CD4-positive, alpha-beta T cell treated with Interleukin-4 for 1 hour (primary cell): ENCODE measurements at places on chromosomes 5 and 9.
A peak's percentile ranks its signal among the peaks of the same experiment; 100 is the strongest.

GRCh38 chr5:14041528-14042192 is 97.2 kb upstream of the DNAH5 start:
- no peak for DNase-seq

- DNase-seq: no peak
These were observed 413.5 kb downstream of the TLE4 start for GRCh38 chr9:79985264-79985663.

GRCh38 chr9:134965851-134966250 is 48.1 kb upstream of the FCN1 start:
- no peak for DNase-seq

GRCh38 chr5:127596501-127596900 is 52.4 kb upstream of the CTXN3 start:
- no peak for DNase-seq

DNA sequence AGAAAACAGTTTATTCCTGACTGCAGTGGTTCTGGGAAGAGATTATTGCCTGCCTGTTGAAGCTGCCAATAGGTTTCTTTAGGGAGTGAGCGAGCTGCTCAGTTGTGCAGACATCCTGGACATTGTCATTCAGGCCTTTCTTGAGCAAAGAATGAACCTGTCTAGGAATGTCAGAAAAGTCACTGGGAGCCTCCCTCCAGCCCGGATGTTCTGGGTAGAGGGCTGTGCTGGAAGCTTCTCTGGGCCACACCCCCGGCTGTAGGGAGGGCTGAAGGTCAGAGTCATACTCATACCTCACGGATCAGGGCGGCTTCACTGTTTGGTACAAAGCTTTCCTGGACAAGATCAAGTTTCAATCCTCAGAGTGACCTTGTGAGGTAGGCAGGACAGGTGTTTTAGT is 33.4 kb upstream of the TBC1D2 start:
- no peak for DNase-seq

- DNase-seq: no peak
These were observed 20.6 kb downstream of the MEGF9 start for GRCh38 chr9:120693700-120694008.

DNA sequence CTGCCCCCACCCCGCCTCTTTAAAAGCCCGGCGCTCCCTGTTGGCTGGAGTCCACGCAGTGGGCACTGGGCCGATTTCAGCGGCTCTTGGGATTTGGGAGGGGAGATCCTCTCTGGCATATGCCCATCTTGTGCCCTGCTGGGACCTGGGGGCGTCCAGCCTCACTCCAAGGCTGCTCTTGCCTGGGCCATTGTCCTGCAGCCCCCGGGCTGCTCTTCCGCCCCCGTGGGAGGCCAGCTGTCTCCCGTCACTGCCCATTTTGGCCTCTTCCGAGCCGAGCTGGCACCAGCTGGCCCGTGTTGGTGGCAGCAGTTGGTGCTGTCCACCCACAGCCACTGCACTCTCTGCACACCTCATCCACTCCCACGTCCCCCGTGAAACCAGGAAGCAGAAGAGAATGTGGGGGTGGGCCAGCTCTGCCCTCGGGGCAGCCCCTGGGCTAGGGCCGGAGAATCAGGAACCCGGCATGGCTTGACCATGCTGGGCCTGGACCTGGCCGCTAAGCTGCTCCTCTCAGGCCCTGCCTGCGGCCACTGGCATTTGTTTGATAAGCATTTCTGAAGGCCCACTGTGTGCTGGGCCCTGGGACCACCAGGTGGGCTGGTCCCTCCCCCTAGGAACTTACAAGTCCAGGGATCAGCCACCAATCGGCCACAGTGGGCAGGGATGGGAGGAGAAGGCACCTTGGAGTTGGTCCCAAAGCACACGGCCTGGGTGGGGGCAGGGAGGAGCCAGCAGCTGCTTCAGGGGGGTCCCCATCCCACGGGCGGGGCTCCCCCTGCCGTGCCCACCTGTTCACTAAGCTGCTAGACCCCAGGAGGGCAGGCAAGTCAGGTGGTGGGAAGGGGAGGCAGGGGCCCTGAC is 2.2 kb downstream of the C8G start:
- DNase-seq: no peak

DNA sequence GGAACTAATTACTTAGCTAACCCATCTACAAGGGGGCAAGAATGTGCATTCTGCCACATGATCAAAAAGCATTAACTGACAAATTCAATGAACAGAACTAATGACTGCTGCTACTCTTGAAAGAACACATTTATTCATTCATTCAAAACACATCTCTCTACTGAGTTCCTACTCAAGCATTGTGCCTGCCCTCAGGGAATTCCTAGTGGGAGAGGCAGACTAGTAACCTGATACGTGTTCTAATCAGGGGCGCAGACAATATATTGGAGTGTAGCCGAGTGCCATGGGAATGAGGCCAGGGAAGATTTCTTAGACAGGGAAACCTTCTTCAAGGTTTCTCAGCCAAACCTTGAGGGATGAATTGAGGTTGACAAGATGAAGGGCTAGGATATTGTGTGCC is 56.7 kb upstream of the PAPPA start:
- no peak for DNase-seq

GRCh38 chr5:136036293-136036911 is 7.6 kb downstream of the TGFBI start:
- DNase-seq: no peak

- DNase-seq: no peak
These were observed 478.0 kb downstream of the ENC1 start for GRCh38 chr5:74162524-74162923.

- peak; percentile 22 for DNase-seq
These were observed 107.6 kb upstream of the PRSS3 start for GRCh38 chr9:33687779-33688178.

GRCh38 chr5:125961150-125961549 is 462.1 kb upstream of the GRAMD2B start:
- no peak for DNase-seq

- no peak for DNase-seq
These were observed 4.2 kb upstream of the IRX2 start for GRCh38 chr5:2755681-2756171.

DNA sequence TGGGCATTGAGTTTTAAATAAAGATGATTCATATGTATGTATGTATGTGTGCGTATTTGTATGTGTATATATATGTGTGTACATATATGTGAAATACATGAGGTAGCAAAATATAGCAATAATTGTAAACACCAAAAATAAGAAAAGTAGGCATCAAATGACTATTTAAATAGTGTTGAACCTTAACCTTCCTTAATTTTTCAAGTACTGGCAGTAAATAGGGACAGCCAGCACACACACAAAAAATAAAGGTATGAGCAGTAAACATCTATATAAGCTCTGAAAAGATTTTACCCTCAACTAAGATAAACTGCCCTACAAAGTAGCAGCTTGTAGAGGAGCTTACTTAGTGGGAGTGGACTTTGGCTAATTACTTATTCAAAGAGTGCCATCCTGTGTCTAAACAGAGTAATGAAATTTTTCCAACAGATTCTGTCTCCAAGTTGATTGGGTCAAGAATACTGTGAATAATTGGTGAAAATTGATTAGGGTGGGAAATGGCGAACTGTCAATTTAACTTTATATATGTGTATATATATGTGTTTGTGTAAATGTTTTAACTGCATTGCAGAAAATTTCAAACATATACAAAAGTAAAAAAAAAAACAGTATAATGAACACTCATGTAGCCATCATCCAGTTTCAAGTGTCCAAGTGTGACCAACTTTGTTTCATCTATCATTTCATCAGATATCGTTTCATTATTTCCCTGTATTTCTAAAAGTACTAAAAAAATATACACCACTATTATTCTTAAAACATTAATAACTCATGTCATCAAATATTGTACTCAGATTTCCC is 2.0 kb upstream of the ADAMTS6 start:
- no peak for DNase-seq

GRCh38 chr5:150443242-150444075 is 6.1 kb downstream of the RPS14 start:
- DNase-seq: no peak

- DNase-seq: no peak
These were observed 39.6 kb upstream of the SYNPO start for GRCh38 chr5:150600616-150601490.

- no peak for DNase-seq
These were observed 45.7 kb downstream of the MUSK start for GRCh38 chr9:110714314-110714713.

GRCh38 chr5:62631909-62632580 is 53.4 kb downstream of the LRRC70 start:
- no peak for DNase-seq

GRCh38 chr5:43661102-43661501 is 58.1 kb downstream of the NNT start:
- DNase-seq: peak; percentile 16

- DNase-seq: no peak
These were observed 74.8 kb upstream of the RXRA start for GRCh38 chr9:134251296-134252069.

GRCh38 chr5:73989956-73990355 is 364.0 kb downstream of the ARHGEF28 start:
- no peak for DNase-seq

DNA sequence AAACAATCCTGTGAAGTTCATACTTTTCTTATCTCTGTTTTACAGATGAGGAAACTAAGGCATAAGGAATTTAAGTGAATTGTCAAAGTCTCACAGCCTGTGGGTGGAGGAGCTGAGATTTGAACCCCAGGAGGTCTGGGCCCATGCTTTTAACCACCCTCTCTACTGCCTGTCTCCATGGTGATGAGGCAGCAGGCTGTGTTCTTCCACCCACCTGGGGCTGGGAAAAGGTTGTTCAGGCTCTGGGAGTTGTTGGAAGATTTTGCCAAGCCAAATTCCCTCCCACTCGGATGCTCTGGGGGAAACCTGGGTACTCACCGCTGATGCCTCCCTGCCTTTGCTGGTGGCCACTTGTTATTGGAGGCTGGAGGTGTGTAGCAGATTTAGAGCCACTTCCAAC is 18.3 kb upstream of the SYNPO start:
- no peak for DNase-seq

DNA sequence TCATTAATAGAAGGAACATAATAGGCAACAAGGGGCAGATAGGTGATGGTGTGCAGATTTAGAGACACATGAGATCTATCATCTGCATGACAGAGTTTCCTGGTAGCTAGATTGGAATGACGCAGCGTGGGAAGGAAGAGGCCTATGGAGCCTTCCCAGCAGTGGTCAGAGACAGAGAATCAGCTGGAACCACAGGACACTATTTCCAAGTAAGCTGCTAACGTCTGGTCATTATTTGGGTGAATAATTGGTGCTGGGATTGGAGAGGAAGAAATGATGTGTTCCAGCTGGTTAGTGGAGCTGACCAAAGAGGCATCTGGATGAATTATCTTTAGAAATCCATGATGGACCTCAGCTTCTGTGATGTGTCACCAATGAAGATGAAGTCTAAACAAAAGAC is 91.2 kb upstream of the PRR16 start:
- no peak for DNase-seq

- no peak for DNase-seq
These were observed 14.2 kb upstream of the AHRR start for GRCh38 chr5:307306-307705.

- DNase-seq: no peak
These were observed 600.2 kb upstream of the TLE4 start for GRCh38 chr9:78971540-78971939.

GRCh38 chr9:4114569-4115505 is 185.0 kb downstream of the GLIS3 start:
- DNase-seq: no peak

DNA sequence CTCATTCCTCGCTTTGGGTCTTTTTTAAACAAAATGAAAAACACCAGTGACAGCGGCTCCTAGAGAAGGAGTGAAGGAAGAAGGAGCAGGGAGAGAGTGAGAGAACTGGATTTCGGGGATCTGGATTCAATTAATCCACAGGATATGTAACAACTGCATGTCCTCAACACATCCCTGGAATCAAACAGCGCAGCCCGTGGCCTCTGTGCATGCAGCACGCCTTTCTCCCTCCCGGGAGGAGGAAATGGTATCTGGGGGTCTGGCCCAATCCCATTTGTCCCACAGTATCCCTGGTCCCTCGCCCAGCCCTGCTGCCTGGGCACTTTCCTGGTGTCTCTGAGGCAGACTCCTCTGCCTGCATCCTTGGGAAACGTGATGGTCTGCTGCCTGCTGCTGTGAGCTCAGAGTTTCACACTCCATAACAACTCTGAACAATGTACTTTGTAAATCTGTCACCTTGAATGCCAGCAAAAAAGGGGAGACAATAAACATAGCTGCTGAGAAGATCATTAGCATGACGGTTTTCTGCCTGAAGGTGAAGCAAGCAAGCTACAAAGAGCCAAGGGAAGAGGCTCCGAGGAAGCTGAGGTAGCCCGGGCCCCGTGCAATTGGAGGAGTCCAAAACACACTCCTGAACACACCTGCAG is 56.1 kb downstream of the PTCH1 start:
- DNase-seq: no peak

DNA sequence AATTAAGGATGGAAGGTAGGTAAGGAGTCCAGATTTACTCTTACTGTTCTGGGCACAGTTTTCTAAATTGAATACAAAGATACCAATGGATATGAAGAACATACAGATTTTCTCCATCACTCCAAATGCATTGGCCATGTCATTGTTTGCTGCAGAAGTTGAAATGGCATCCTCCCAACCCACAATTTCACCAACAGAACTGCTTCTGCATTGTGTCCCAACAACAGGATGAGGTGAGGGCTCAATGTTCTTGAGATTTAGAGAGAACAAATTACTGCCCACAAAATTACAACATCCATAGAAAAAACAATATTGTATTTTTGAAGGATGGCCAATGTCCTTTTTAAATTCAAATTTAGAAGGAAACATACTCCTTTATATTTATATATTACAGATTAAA is 88.9 kb downstream of the NUDT12 start:
- no peak for DNase-seq

DNA sequence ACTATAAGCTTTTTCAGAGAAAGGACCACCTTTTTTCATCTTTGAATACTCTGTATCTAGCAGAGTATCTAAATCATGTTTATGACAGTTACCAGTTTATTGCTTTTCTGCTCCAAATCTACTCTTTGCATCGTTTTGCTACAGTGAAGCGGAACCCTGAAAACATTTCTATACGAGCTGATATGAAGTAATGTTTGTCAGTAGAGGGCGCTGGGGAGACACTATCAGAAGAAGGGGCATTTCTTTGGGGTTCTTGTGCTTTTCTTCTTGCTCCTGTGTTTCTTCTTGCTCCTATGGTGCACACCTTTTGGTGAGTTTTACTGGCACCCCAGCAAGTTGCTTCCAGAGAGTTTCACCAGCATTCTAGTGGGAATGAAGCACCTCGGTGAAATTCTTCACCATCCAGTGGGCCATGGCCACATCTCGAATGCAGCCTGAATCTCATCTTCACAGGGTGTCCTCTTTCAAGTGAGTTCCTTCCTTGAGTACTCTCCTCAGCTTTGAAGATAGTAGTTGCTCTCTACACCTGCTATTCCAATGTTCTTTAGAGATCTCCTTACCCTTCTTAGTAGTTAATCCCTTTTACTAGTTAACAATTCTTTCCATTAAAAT is 98.4 kb downstream of the FGF1 start:
- DNase-seq: peak; percentile 20

GRCh38 chr9:8614926-8615440 is 815.4 kb upstream of the DMAC1 start:
- no peak for DNase-seq

- no peak for DNase-seq
These were observed 101.9 kb downstream of the ADAMTS2 start for GRCh38 chr5:179243333-179243732.
